ENCODE measurements at places on chromosomes 2 and 18.

- DNase-seq: no peak
Measured at GRCh38 chr2:135840601-135841000, 3.6 kb upstream of the LCT start.

- DNase-seq: peak; percentile 79
Measured at GRCh38 chr2:29747786-29748470, 173.5 kb downstream of the ALK start.

DNA sequence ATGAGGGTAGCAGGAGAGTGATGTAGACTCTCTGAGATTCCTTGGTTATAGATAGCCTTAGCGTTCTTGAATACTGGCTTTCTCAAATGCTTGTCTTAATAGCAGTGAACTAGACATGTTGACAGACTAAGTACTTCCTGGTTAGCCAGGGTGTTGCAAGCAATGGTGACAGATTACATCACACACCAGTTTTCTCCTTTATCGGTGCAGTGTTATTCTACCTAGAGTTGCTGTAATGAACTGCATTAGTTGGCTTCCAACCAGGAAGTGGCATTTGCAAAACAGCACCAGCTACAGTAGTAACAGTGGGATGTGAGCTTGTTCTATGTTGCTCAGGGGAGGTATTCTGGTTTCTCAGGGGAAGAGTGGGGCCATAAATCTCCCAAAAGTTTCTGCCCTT is 582.2 kb upstream of the DDX18 start:
- DNase-seq: no peak

DNA sequence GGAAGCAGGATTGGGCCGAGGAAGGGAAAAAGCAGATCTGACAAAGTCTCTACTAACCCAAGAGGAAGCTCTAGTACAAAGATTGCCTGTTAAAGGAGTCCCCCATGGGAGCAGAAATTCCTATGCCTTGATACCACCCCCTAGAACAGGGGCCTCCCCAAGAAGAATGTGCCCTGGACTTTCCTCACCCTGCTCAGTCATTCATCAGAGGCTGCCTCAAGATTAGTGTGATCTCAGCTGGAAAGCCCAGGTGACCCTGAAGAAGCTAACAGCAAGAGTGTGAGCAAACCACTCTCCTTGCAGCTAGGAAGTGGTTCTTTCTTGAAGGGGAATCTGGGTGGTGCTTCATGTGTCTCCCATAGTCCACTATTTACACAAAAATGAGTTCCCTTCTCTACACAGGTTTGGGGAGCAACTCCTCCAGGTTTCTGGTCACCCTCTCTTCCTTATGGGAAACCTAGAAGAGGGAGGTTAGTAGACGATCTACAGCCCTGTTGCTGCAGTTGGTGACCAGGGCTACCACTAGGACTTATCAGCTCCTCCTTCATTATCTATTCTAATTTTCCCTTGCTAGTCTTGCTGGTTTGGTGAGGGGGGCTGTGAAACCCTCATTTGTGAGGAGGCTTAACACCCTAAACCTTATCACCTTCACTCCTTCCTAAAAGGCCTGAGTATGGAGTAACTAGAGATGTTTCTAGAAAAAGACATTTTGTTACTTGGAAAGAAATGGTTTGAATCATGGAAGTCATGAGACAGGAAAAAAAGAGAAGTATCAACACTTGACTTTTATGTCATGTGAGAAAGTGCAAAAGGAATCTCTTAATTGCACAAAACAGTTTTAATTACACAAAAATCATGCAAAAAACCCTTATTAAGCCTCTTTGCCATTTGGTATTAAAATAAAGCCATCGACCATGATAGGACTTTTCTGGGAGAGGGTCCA is 2.9 kb upstream of the WDR7 start:
- no peak for DNase-seq

DNA sequence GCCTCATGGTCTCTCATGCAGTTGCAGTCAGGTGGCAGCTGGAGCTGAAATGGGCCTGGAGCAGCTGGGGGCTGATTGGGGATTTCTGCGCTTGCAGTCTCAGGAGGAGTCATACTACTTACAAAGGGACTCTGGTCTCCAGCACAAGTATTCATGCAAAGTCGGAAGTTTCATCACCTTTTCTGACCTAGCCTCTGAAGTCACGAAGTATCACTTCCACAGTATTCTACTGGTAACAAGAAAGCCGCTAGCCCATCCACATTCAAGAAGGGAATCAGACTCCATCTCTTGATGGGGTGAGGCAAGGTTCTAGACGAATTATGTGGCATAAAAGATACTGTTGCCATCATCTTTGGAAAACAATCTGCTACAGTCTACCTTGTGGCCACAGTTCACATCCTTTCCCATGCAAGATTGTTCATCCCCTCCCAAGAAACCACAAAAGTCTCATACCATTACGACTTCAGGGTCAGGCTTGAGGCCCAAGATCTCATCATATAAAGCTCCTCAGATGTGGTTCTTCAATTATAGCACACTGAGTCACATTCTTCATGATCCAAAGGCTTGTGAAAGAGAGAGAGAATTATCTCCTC is 95.3 kb downstream of the SMC6 start:
- DNase-seq: no peak

DNA sequence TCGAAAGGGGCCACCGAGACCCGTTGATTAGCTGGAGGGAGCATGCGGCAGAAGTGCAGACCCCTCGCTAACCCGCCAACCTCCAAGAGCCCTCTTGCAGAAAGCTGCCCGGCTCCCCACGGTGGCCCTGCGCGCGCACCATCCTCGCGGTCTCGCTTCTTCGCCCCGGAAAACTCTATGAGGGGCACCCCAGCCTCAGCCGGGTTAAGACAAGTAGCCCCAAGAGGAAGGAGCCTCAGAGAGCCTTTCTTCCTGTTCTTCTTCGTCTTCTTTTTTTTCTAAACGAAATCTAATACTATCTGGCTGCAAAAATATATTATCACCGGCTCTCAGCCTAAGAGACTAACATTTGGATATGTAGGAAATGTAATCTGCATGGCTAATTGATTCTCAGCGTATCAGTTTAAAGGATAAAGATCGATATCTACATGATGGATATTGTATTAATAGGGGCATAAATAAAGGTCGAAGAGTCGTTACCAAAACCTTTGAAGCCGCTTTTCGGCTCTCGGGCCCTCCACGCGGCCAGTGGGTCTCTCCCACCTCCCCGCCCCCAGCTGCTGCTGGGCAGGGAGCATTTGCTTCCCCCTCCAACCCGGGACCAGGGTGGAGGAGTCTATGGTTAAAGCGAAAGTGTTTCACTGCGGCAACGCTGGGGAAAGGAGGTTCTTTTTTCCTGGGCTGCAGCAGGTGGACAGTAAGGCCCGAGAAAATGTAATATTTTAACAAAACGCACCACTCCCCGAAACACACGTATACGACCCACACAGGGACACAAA is 6.1 kb upstream of the PAX3 start:
- no peak for DNase-seq

GRCh38 chr18:76490670-76491472 is 4.2 kb downstream of the ZNF516 start:
- DNase-seq: no peak

DNA sequence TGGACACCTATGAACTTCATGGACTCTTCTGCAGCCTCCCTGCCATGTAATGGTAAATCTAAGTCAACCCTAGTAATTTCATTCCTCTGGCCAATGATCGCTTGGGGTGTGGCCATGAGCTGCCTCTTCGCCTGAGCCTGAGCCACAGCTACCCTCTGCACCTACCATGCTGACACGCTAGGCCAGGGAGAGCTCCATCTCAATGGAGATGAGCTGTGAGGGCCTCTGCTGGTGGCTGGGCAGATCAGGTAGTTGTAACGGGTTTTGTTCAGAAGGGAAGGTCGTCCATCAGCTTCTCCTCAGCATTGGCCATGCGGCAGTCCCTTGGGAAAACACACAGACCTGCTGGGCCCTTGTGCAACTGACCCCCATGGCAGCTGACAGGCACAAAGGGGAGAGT is 24.4 kb downstream of the MPHOSPH10 start:
- no peak for DNase-seq

DNA sequence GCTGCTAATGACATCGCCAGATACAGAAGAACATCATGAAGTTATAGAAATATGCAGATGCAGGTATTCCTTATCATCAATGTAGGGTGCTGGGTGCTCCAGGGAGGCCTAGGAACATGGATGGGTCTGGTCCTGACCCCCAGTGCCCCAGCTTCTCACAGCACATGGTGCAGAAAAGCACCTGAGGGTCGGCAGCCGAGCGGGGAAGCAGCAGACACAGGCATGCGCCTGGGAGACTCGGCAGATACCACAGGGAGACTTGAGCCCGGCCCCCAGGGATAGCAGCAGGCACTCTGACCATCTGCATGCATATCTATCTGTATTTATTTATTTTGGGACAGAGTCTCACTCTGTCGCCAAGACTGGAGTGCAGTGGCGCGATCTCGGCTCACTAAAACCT is 43.2 kb downstream of the TMEM18 start:
- no peak for DNase-seq

GRCh38 chr18:45688113-45688512 is 35.9 kb upstream of the SLC14A1 start:
- no peak for DNase-seq

DNA sequence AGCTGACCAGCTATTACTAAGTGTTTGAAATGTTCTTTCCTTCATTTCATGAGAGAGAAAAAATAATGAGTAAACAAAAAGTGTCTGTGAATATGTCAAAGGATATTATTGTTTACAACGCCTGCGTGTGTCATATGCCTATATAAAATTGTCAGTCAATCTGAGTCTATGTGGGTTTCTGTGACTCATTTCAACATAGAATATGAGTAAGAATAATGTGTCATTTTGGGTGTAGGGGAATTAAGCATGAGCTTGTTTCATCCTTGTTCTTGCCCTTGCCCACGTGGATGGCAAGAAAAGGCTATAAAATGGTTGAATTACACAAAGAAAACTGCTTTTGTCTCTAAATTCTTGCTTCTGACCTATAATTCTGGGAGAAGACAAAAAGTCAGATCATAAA is 466.0 kb downstream of the PTH2R start:
- no peak for DNase-seq

GRCh38 chr2:191070276-191070675 is 56.3 kb upstream of the STAT1 start:
- no peak for DNase-seq

DNA sequence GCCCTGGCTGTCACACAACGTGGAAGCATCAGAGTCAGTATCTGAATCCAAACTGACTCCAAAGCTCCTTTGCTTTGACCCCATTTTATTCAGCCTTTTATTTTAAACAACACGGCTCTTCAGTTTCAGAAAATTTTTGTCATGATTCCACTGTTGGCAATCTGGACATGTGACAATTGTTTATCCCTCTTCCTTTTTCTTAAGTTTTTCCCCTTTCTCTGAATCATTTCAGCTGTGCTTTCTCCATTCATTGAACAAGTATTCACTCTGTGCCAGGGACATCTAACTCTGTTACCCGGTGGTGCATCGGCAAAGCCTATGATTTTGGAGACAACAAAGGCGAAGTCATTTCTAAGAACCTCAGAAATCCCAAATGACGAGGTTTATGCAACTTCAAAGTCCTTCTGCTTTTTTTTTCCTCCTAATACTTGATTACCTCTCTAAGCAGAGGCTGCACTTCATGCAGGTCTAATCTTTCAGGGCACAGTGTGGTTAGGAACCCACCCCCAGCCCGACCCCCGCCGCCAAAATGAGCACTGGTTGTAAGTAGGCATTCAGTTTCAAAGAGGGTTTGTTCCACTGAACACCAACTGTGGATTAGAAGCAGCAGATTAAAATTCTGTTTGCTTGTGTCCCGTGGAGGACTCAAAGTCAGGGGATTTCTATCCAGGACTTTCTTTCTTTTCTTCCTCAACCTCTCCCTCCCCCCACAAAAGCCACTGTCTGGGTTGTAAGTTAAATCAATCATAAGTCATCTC is 18.6 kb downstream of the ST6GAL2 start:
- no peak for DNase-seq

GRCh38 chr2:241964133-241964532 is 94.6 kb downstream of the RTP5 start:
- DNase-seq: no peak

DNA sequence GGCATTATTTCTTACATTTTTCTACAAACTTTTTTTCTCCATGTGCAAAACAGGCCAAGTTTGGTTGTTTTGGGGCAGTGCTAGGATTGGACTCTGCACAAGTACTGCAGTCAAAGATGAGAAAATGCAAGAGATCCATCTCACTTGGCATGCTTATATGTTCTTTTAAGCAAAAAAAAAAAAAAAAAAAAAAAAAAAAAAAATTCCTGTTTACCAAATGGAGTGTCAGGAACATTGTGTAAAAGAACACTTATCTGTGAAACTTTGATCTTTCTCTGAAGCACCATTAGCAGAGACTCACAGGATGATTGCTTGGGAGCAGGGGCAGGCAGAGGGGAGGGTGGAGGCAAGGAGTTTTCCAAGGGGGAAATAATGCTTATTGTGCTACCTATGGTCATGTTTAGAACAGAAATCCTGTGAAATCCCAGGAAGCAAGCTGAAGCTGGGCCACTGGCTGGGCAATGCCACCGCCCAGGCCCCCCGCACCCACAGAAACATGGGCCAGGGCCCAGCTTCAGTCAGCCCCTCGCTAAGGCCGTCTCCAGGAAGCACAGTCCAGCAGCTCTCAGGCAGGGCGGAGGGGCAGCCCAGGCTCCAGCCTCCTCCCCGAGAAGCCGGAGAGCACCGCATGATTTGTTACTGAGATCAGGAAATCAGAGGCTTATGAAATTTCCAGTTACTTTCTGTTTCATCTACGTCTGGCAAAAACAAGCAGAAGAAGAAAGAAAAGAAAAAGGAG is 229.4 kb downstream of the ZNF516 start:
- DNase-seq: no peak
